ENCODE measurements at places on chromosomes 6 and 20.
A peak's percentile ranks its signal among the peaks of the same experiment; 100 is the strongest.

DNA sequence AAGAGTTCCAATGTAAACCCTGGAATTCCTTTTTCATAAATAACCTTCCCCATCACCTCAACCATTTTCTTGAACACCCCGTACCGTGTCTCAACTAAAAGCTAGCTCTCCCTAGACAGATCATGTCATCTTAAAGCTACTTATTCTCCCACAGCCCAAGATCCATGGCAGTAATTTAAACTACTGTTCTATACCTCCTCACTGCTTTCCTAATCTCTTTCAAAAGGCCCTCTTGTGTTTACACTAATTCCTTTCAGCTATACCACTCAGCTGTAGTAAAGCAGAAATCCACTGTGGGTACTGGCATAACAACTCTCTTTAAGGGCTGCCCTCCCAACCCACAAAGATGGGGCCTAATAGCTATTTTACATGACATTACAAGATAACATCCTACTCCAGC, 67.5 kb downstream of the RNGTT start:
- no peak for DNase-seq

GRCh38 chr20:50056951-50057713, 55.8 kb downstream of the UBE2V1 start:
- no peak for DNase-seq

DNA sequence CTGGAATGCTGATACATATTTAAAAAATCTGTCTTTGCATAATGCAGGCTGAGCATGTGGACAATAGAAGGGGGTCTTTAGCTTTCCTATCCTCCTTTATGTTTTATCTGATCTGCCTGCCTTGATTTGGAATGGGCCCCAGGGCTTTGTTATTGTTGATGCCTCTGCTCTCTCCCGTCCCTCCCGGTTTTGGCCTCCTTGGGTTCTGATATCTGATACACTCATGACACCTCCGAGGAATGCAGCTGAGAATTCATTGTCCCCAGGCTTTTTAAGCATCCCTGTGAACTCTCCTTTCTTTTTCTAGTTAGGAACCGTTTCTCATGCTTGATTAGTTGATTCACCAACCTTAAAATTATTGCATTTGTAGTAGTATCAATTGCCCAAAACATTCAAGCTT, 185.5 kb upstream of the RALGAPA2 start:
- no peak for DNase-seq

- no peak for DNase-seq
These were observed 222.0 kb downstream of the ATXN1 start for GRCh38 chr6:16539086-16539931.

GRCh38 chr6:67885081-67886033, 749.7 kb upstream of the ADGRB3 start:
- no peak for DNase-seq

GRCh38 chr6:7542874-7543624, 1.6 kb downstream of the DSP start:
- DNase-seq, result peak; percentile 69

DNA sequence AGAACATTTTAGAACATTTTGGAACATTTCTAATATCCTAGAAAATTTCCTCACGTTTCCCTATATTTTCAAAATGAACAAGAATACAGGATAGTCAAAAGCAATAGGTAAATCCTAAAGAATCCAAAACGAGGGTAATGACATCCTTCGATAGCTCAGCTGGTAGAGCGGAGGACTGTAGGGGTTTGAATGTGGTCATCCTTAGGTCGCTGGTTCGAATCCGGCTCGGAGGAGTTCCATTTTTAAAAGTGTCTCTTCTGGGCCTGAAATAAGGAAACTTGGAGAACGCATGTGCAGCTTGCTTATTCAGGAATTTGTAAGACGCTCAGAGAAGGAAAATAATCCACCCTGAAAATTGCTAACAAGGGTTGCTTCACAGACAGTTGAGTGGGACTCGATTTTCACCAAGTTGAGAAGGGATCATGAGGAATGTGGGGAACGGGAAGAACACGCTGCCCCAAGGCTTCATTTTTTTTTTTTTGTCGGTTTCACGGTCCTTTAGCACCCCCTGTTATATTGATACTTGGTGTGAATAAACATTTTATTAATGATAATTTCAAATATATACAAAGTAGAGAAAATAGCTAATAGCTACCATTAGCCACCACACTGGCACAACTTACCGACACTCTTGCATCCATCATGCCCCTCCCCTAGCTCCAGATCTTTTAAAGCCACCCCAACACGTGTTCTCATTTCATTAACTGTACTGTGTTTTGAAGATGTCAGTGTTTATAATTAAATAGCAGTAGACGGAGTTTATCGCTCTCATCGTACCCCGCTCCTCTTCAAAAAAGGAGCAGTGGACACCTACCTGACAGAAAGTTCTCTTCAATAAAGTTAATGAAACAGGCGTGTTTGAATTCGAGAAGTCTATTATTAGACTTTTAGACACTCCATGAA, 1.8 kb upstream of the ABT1 start:
- DNase-seq, result peak; percentile 15

DNA sequence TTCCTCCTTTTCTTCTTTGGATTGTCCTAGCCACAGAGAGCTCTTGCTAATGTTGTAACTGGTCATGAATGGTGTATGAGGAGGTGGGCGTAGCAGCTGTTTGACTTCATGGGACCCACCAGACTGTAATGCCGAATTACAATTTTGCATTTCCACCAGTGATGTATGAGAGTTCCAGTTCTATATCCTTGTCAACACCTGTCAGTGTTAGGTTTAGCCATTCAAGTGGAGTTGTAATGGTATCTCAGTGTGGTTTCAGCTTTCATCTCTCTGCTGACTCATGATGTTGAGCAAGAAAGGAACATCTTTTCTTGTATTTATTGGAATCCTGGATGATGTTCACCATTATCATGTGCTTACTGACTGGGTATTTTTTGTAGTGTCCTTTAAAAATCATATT, 5.1 kb downstream of the IGF2R start:
- peak; percentile 31 for DNase-seq

DNA sequence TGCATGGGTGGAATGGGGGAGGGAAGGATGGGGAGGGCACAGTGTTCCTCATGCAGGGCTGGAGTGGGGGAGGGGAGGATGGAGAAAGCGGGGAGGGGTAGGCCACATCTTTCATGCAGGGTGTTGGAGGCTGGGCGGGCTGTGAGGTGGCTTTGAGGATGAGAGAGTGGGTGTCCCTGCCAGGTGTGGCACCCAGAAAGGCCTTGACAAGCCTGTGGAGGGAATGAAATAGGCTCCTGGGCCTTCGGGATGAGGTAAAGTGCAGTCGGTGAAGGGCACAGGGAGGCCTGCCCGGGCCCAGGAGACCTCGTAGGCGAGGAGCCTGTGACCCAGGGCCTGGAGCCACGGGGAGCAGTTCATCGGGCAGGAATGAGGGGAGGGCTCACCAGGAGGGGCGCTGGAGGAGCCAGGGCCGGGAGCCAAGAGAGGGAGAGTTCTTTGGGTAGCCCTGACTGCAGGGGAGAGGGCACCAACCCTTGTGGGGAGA, 7.6 kb downstream of the CEBPB start:
- no peak for DNase-seq

- no peak for DNase-seq
These were observed 1092.3 kb downstream of the KHDRBS2 start for GRCh38 chr6:61193771-61194170.

DNA sequence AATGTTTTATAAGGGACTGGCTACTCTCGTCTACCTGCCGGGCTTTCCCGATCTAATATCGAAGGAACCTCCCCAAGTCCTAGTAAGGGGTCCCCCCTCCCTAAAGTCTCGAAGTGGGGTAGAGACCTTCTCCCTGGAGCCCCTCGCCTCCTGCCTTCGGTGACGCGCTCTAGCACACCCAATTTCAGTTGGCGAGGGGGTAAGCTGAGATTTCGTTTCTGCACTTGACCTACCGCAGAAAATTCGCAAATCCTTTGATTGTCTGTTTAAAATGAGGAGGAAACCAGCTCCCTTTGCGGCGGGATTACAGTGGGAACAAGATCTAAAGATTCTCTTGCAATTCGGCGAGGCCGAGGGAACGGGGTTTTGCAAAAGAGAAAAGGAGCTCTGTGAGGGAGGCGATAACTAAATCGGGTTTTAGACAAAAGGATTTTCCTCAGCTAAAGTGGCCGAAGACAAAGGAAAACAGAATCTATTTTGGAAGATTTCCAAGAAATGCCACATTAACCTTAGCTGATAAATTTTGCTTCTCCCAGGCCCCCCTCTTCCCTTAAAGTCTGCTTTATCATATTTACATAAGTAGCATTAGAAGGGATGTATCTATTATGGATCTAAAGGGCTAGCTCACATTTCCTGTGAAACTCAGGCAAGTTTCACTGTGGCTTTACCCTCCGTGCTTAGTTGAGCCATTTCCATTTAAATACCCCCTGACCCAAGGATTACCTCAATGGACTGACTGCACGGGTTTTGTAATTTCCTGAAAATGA, 8.4 kb downstream of the SIM1 start:
- no peak for DNase-seq

- DNase-seq, result no peak
These were observed 24.8 kb downstream of the NCOA5 start for GRCh38 chr20:46065006-46065405.

- DNase-seq, result no peak
These were observed 5.2 kb downstream of the RNF217 start for GRCh38 chr6:124967444-124967843.

- no peak for DNase-seq
These were observed 508.1 kb upstream of the FLRT3 start for GRCh38 chr20:14845199-14846160.

DNA sequence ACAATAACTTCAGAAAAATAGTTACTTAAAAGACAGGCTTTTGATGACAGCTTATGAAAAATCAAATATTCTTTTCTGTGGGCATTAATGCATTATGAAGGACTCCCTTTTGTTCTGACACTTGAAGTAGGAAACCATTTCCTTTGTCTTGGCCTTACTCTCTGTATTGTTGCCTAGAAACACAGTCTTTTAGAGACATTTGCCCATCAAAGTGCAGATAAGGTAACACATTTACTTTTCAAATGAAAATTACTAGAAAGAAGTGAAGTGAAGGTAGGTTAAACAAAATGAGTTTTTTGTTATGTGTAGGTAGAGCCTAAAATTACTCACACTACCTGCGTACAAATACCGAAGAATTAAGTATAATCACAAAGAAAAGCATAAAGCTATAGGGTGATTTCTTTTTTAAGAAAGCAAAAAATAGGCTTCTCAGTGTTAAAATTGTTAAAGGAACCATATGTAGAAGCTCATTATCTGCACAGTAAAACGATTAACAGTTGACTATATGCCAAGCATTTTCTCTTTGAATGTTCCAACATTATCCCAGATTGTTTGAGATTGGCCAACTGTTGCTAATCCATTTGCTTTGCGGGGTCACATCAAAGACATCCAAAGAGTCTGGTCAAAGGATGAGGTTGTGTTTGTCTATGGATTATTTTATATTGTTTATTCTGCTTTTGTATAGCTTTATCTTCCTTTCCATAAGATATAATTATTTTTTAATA, 542.0 kb upstream of the RNF217 start:
- DNase-seq, result no peak

DNA sequence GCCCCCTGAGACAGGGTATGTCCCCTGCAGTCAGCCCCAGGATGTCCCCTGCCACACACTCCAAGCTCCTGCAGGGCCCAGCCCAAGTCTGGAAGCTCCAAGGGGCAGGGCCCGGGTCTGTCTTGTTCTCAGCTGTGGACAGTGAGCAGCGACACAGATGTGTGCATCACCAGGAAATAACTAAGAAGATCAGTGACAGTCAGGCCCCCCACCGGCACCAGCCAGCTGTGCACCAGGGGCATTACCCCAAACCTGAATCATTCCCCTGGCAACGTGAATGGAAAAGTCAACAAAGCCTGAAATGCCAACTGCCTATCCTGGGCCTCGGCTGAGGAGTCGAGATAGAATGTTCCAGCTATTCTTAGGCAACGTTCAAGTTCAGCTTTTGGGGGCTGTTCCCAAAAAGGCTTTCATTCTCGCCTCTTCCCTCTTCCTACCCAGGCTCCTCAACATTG, 105.0 kb downstream of the PREX1 start:
- DNase-seq, result no peak

DNA sequence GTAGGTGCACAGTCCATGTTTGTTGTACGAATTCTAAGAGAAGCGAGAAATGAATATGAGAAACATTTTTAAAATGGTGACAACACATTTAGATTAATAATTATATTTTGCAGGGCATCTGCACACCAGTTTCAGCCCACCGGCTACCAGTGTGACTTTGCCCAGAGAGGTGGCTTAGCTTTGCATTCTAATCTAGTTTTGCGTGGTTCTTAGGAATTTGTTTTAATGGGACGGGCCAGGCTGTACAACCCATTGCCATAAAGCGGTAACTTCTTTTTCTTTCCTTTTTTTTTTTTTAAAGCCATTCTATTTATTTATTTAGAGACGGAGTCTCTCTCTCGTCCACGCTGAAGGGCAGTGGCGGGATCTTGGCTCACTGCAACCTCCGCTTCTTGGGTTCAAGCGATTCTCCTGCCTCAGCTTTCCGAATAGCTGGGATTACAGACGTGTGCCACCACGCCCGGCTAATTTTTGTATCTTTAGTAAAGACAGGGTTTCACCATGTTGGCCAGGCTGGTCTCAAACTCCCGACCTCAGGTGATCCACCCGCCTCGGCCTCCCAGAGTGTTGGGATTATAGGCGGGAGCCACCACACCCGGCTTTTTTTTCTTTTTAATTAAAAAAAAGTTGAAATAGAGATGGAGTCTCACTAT, 829 bp downstream of the MANBAL start:
- DNase-seq, result no peak

GRCh38 chr20:3228750-3229032, 10.3 kb downstream of the SLC4A11 start:
- no peak for DNase-seq

GRCh38 chr6:16208989-16209388, 29.4 kb upstream of the GMPR start:
- DNase-seq, result no peak

- DNase-seq, result no peak
These were observed 18.5 kb upstream of the DCBLD1 start for GRCh38 chr6:117463762-117464665.

GRCh38 chr6:83311231-83311630, 118.1 kb downstream of the RWDD2A start:
- no peak for DNase-seq

- no peak for DNase-seq
These were observed 180.3 kb downstream of the ANKRD60 start for GRCh38 chr20:58048096-58048702.

DNA sequence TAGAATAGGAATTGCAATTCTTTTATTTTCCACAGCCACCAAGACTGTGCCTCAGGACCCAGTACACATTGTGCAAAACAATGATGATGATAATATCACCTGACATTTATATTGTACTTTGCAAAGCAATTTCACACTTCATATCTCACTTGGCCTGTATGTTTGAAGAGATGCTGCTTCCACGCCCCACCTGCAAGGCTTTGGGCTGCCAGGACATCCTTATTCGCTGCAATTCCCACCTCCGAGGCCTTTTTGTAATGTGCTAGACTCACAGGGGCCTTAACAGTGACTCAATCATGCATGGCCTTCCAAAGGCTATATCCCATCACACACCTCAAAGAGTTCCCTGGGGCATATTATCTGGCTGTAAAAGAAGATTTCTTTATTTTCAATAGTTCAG, 200.9 kb downstream of the MYLK4 start:
- no peak for DNase-seq

- DNase-seq, result peak; percentile 15
These were observed 151.6 kb upstream of the GMDS start for GRCh38 chr6:2396846-2397630.
